Spinal cord (tissue), 10 donors: ENCODE measurements at places on chromosomes 13 and 19. TPM values are rescaled to one million over a fixed set of nuclear protein-coding genes. Genes with fewer than 3 reads are reported as not detected.

Gene NDUFA3
- 203 TPM for polyA plus RNA-seq

Gene WDR88
- 1.4 TPM for polyA plus RNA-seq

Gene FBXO17
- polyA plus RNA-seq = 18.0 TPM

DNA sequence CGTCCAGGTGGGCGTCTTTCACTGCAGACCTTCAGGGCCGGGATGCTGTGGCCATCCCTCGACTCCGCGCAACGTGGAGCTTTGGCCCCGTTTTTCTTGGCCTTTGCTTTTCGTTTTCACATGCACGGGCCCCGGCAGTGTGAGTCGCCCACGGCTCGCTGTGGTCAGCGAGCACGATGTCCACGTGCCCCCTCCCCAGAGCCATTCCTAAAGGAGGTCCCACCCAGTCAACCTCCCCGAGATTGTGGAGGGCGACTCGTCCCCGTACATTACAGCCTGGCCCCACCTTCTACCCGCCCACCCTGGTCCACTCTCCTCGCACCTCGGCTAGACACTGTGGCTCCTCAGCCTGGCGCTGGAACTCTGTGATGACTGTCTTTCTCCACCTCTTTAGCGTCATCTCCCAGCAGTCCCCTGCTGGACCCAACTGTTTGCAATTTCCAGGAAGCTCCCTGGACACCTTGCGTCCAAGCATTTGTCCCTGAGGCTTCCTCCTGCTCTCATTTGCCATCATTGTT, 405 bp downstream of the ZNF446 start:
- no peak for DNase-seq

- no peak for DNase-seq
Observed at GRCh38 chr19:10112037-10112761, 706 bp downstream of the P2RY11 start.

DNA sequence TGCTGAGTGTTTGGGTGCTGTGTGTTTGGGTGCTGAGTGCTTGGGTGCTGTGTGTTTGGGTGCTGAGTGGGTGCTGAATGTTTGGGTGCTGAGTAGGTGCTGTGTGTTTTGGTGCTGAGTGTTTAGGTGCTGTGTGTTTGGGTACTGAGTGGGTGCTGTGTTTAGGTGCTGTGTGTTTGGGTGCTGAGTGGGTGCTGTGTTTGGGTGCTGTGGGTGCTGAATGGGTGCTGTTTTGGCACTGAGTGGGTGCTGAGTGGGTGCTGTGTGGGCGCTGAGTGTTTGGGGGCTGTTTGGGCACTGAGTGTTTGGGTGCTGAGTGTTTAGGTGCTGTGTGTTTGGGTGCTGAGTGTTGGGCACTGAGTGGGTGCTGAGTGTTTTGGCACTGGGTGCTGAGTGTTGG, 48.5 kb upstream of the F7 start:
- DNase-seq = no peak
